ENCODE measurements at places on chromosomes 4 and X.

DNA sequence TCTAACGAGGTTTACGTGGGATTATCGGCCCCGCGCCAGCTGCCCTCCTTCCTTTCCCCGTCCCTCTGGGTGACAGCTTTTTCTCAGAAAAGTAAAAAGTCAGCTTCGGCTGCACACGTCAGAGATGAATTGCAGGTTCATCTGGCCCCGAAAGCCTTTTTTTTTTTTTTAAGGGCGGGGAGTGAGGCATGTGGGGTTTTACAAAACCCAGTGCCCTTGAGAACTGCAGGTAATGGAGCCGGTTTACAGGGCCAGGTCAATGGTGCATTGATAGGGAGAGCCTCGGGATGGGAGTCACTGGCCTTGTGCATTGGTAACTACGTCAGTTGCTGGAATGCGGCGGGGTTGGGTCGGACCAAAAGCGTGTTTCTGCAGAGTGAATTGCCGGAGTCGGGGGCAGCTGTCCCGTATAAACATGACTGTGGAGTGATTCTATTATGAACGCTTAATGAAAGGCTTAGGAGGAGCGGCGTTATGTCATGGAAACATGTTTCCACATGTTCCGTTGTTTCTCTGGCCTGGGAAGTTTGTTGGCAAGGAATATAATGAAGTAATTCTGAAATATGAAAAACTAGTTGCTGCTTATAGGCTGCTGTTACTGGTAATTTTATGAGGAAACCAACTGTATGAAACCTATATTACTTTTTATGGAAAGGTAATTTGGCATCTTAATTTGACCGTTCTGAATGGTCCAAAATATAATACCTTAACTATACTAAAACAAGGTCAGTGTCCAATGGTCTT is 1.1 kb downstream of the HSPA4L start:
- DNase-seq = no peak

DNA sequence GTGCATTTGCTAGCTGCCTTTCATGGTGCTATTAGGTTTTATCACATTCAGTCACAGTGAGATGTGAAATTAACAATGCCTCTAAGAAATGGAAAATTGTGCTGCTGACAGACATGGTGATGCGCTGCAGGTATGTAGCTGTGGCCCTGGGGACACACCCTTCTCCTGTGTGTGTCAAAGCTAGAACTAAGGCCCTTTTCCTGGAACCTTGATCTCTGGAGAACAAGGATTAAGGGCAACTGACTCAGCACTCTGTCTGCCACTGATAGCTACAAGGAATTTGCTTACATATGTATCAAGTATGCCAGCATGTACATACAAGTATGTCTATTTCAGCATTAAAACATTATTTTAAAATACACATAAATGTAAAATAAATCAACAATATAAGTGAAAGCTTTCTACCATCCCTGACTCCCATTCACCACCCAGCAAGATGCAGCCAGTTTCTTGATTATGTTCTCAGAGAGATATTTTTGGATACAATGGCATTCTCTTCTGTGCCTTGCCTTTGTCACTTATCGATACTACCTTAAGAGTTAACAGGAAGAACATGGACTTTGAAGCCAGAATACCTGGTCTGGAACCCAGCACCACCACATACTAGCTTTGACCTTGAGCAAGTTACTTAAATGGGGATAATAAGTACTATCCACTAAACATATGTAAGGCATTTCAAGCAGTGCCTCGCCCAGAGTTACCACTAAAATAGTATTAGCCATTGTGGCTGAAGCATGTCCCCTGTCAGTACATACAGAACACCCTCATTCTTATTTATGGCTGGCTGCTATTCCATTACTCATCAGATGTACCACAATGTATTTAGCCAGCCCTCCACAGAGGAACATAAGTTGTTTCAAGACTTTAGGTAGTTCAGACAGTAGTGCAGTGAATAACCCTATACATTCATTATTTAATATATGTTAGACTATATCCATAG is 68.5 kb downstream of the NPNT start:
- no peak for DNase-seq

DNA sequence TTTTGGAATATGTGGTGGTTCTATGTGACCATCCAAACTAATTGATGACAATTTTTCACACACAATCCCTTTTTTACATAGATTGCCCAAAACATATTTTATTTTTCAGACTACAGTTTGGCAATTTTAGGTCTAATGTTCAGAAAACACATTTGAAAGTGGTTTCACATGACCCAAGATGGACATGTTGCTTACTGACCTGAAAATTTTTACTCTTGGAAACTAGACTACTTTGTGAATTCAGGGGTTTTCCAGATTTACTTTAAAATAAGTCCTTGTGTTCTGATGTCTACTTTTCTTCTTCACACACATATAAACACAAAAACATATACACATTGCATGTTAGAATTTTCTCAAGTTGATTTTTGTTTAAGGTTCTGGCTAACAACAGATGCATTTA is 79.5 kb downstream of the HMGB2 start:
- DNase-seq = no peak

DNA sequence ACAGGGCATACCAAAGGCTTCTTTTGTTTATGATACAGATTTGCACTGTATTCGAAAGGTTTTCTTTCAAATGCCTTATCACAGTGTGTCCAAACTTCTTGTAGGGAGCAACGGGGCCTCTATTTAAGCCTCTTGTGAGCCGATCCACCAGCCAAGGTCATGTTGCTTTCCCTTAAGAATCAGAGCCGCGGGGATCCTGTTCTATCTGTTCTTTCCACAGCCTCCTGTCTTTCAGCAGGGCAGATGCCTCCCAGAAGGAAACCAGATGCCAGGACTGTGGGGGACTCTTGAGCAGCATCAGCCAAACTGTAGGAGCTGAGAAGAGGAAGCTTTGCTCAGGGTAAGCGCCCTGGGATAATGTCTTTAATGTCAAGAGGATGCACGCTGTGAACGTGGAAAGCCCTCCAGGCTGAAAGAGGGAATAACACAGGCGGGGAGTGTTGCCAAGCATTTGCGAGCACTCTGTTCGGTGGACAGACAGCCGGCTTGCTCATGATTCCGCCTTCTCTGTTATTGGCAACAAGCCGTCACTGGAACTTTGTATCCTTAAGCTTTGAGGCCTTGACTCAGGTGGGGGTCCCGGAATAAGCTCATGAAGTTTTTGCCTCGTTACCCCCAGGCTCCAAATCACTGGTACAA is 279.8 kb upstream of the FRG1 start:
- no peak for DNase-seq

- DNase-seq = no peak
These were observed 1.9 kb downstream of the POU4F2 start for GRCh38 chr4:146640465-146641061.

GRCh38 chr4:110510277-110510676 is 34.3 kb downstream of the ENPEP start:
- DNase-seq = no peak

DNA sequence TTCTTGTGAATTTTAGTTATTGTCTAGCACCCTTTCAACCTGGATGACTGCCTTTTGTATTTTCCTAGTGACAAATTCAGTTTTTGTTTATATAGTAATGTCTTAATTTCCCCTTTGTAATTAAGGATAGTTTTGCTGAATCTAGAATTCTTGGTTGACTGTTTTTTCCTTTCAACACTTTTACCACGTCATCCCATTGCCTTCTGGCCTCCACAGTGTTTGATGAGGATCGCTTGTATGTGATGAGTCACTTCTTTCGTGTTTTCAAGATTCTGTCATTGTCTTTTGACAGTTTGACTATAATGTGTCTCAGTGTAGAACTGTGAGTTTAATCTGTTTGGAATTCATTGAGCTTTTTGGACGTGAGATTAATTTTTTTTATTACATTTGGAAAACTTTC is 30.1 kb downstream of the KDM6A start:
- DNase-seq = no peak

GRCh38 chr4:186701273-186701672 is 22.4 kb downstream of the FAT1 start:
- no peak for DNase-seq

DNA sequence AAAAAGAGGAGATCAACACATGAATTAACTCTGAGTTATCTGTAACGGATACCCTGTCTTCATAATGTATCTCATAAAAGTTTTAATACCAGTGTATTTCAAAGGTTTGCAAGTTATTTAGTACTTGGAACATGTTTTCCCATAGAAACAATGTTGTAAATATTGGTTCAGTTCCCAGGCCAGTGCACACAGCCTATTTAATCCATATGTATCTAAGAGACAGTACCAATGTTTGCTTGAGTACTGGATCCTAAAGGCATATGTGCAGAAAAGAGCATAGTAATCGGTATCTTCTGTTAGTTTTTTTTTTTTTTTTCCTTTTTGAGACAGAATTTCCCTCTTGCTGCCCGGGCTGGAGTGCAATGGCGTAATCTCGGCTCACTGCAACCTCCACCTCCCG is 46.1 kb downstream of the SLIT2 start:
- no peak for DNase-seq

DNA sequence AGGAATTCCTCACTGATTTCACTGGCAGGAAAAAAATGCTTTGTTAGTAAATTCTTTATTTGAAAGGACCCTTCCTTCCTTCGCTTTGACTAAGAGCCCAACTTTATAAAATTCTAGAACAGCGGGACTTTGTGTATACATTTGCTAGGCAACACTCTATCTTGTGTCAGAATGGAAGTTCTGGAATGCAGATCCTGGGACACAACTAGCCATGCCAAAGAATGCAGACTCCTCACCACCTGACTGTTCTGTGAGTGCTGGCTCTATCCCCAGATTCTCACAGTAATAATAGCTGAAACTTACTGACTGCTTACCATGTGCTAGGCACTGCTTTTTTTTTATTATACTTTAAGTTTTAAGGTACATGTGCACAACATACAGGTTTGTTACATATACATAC is 73.3 kb upstream of the ZDHHC15 start:
- no peak for DNase-seq

GRCh38 chrX:54920610-54921426 is at the start of gene TRO:
Gene TRO, plus strand, starts transcription at chrX:54920824. Its CDS starts 1,423 bp downstream, at chrX:54922247.
- DNase-seq = no peak

- no peak for DNase-seq
These were observed 27.7 kb downstream of the CHST7 start for GRCh38 chrX:46601283-46601682.

- DNase-seq = no peak
These were observed 281.4 kb downstream of the GPM6A start for GRCh38 chr4:175530655-175531054.

GRCh38 chr4:64643841-64644240 is 234.6 kb upstream of the TECRL start:
- no peak for DNase-seq

- DNase-seq = no peak
These were observed 212.9 kb downstream of the LDB2 start for GRCh38 chr4:16685536-16685935.

DNA sequence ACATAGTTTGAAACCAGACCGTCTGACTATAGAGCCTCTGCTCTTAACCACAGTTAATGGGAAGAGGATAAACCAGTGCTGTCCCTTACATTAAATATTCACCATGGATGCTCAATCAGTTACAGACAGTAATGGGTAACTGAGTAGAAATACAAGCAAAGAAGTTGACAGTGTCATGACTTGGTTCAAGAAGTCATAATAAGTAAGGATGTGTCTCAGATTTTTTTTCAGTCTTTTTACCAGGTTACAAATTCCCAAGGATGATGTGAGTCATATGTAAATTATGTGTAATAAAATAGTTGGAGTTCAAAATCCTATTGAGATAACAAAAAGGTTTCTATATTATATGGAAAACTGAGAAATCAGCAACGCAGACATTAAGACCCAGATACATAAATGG is 31.1 kb downstream of the ZCCHC4 start:
- no peak for DNase-seq

GRCh38 chrX:97846718-97847237 is 963.1 kb downstream of the RPA4 start:
- DNase-seq = no peak

GRCh38 chr4:15233264-15233597 is 194.6 kb upstream of the C1QTNF7 start:
- DNase-seq = no peak

DNA sequence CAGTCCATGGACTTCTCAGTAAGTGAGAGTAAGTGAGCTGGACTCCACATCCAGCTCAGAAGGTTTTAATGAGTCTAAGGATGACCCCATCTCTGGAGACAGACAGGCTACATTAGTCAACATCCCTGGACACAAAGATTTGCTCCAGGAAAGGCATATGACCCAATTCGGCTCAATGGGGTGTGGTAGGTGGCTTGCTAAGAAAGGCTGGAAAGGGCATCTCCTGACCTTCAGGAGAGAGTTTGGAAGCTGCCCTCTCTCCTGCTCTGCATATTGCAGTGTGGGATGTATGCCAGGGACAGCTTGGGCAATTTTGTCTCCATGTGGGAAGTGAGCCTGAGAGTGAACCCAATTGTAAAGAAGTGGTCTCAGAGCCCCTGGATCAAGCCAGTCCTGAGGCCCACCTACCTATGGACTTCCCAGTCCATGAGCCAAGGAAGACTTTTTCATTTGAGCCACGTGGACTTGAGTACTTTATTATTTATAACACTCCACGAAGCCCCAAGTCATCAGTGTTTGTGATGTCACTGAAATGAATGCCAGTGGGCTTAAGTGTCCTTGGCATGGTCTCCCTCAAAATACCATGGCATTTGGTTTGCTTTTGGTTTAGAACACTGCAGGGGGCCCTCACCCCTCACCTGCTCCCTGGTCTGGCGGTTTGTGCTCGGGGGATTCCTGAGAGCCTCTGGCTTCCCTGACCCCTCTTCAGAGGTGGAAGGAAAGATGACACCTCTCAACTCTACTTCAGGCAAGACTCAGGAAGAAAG is 10.4 kb upstream of the ABLIM2 start:
- DNase-seq = no peak

DNA sequence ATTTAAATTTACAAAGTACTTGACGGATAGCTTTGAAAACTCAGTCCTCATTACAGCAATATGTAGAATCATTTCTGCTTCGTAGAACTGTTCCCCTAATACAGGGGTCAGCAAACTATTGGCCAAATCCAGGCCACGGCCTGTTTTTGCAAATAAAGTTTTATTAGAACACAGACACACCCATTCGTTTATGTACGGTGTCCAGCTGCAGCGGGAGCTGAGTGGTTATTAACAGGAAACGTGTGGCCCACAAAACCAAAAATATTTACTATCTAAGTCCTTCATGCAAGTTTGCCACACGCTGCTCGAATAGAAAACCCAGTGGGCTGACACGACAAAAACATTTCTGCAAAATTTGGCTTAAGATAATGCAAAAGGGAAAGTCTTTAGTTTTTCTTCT is 146.5 kb downstream of the AFAP1 start:
- no peak for DNase-seq

DNA sequence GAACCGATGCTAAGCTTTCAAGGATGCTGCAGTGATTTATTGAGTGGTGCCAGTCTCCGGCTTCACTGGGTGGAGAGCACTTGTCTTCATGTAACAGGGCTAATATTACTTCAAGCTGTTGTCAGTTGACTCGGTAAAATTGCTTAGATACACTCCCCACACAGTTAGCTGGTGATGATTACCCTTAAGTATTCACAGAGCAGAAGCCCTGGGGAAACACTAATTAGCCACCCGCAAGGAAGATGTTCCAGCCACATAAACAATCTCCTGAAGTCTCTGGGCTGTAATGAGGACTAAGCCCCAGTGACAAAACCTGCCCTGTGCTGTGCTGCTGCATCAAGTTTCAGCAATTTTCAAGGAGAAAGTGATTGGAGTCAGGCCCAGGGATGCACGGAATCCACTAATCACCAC is 37.3 kb upstream of the GK2 start:
- no peak for DNase-seq

All from type B pancreatic cell (in vitro differentiated cells).